ENCODE measurements at places on chromosomes 3 and 15.

GRCh38 chr15:71082803-71083202 is 32.5 kb upstream of the THSD4 start:
- no peak for DNase-seq

DNA sequence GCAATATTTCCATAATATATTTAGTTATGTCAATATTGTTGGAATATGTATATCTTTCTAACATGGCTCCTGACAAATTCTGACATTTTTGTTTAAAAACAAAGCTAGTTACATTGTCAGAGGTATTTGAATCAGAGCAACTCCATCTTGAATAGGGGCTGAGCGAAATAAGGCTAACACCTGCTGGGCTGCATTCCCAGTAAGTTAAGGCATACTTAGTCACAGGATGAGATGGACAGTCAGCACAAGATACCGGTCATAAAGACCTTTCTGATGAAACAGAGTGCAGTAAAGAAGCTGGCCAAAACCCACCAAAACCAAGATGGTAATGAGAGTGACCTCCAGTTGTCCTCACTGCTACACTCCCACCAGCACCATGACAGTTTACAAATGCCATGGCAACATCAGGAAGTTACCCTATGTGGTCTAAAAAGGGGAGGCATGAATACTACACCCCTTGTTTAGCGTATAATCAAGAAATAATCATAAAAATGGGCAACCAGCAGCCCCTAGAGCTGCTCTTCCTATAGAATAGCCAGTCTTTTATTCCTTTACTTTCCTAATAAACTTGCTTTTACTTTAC is 30.4 kb downstream of the RPL22L1 start:
- DNase-seq: no peak

DNA sequence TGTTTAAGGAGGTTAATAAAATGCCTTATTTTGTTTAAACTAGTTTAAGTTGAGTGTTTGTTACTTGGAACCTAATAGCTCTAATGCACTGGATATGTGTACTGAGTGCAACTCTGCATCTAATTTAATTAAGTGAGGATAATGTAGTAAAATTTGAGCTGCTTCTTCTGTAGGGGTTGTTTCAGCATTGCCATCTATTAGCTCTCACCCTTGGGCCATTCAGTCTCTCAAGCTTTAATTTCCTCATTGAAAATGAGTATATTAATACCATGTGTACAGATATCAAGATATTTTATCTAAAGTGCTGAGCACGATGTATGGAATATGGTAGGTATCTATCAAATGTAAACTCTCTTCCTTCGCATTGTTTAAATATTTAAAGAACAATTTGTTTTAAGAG is 375.7 kb upstream of the LRRC3B start:
- DNase-seq: no peak

- DNase-seq: no peak
Observed at GRCh38 chr3:17577796-17578520, 164.5 kb downstream of the TBC1D5 start.

GRCh38 chr15:87031540-87032230 is 952.0 kb downstream of the AGBL1 start:
- no peak for DNase-seq

DNA sequence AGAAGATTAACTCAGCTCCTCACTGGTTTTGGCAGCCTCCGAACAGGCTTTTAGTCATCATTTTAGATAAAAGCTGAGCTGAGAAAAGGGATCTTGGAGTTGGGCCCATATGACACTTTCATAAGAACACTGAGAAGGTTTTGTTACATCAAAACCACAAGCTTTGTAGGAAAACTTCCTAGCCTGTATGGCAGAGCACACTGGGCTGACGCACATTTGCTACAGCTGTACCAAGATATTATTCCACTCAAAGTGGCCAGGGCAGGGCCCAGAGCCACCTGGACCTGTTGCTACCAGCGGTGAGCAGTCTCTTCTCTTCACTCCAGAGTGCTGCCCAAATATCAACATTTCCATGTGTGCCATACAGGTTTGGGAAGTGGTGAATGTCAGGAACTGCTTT is 160.5 kb upstream of the CCDC54 start:
- no peak for DNase-seq

GRCh38 chr3:15520185-15520584 is 1.3 kb downstream of the COLQ start:
- DNase-seq: no peak

DNA sequence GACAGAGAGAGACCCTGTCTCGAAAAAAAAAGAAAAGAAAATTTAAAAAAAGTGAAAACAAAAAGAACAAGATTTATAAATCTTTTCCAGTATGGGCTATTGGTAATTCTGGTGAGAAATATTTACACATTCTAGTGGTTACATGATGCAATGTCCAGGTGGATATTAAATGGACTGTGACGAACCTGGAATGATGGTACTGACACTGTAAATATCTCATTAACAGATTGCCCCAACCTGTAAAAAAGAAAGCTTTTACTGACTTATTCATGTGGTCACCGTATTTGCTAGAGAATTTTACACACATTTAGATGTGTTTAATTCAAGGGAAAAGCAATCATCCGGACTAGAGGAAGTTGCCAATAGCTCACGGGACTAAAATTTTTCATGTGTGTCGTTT is 162.1 kb upstream of the LRIG1 start:
- DNase-seq: no peak

- no peak for DNase-seq
Observed at GRCh38 chr15:55698653-55699052, 44.3 kb downstream of the PRTG start.

- DNase-seq: no peak
Observed at GRCh38 chr3:106485217-106485616, 616.4 kb upstream of the CBLB start.

DNA sequence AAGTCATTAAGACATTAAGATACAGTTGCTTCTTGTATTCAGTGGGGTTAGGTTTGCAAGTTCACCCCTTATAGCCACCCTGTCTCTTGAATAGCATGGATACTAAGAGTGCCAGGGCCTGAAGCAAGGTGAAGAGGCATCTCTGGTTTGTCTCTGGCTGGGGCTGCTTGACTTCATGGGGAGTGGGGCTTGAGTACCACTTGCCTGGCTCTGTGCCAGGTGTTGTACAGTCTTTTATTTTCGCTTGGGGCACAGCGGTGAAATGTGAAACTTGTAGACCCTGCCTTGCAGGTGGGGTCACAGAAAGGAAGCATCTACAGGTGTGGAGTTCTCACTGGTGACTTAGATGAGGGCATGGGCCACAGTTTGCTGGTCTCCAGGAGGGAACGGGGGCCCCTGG is 152.1 kb downstream of the PDE8A start:
- no peak for DNase-seq

DNA sequence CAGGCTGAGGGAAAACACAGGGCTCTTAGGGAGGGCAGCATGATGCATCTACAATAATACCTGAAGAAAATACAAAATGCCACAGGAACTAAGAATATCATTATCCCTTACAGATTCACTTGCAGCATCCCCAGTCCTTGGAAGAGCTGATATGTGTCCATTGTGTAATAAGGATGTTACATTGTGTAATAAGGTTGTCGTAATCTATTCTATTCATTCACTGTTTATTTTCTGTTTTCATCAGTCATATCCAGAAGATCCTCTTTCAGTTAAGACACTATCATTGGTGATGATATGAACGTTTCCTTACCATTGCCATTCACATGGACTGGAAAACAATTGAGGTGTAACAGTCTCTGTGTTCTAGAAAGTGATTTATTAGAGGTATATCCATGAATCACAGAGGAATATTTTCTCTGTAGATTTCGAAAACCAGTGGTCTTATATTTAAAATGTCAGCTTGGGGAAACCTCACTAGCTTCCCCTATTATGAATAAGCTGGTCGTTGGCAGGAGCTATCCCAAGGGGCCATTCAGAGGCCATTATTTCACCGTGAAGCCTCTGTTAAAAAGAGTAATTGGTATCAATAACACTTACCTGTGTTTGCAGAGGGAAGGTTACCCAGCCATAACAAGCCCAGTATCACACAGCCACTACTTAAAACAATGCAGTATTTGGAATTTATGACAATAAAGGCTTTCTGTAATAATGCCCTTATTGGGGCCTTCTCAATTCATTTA is 241.1 kb downstream of the ZNF385D start:
- DNase-seq: no peak
